ENCODE measurements at places on chromosomes 1 and 21.

DNA sequence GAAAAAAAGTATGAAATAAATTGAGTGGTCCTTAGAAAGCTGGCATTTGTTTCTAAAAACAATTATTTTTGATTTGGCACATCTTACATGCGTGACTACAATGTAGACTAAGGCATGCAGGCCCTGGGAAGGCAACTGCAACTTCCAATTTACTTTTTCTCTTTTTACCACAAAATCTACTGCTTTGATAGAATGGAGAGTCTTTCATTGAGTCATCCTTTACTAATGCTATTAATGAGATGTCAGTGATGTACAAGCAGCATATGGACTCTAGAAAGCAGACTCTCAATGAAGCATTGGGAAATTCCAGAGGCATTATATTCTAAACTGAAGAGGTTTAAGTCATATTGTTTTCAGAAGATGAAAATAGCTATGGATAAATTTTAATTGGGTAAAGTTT, 29.6 kb upstream of the PRRX1 start:
- DNase-seq: no peak

DNA sequence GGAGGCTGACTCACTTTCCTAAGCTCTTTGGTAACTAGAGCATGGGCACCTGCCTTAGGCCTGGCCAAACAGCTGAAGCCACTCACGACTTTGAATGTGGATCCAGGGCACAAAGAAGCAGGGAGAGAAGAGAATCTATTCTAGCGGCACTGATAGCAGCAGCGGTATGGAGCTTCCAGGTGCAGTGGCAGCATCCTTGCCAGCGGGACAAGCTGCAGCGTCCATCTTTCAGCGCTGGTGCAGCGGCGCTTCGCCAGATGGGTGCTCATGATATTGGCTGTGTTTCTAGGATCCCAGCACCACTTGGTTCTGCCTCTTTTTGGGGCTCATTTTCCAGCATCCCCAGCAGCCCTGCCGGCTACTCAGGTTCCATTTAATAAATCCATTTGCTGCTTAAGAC, 184.2 kb downstream of the SLC44A5 start:
- DNase-seq: no peak

DNA sequence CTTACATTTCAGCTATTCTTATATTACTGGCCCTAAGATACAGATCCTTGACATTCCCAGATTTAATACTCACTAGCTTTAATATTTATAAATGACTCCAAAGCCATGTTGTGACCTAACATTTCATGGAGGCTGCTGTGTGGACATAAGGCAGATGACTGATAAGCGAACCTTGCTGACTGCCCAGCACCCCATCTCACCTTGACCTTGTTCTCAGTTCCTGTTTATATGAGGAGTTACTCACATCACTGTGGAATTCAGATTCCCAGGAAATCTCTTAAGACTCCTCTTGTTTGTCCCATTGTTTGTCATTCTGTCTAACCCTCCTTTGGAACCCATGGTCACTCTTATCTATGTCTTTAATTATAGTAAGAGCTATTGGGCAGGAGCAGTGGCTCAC, 21.9 kb downstream of the RAB3B start:
- DNase-seq: no peak

DNA sequence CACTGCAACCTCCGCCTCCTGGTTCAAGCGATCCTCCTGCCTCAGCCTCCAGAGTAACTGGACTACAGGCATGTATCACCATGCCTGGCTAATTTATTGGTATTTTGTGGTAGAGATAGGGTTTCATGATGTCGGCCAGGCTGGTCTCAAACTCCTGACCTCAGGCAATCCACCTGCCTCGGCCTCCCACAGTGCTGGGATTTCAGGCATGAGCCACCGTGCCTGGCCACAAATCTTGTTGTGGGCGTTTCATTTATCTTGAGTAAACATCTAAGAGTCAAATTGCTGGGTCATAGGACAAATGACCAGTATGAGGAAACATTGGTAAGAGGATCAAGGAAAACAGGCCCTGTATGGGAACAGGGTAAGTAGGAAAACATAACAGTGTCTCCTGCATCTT, 17.9 kb downstream of the TMEM200B start:
- no peak for DNase-seq

GRCh38 chr1:28010969-28011368, 51.2 kb downstream of the XKR8 start:
- no peak for DNase-seq

DNA sequence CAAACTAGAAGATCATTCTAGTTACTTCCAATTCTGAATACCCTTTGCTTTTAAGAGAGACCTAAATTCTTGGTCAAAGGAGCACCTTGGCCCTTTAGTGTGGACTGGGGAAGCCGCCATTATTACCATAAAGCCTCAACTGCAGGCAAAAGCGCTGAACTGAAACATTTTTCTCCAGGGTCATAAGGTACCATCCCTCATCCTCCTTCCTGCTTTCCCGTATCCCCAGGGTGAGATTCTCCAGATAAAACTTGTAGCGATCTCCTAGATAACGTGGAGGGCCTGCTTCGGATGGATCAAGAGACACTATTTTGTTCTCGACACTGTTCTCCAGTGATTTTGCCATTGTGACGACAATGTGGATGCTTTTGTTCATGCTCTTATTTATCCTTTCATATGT, 9.8 kb downstream of the SLAMF1 start:
- no peak for DNase-seq

GRCh38 chr1:11784993-11785769, 20.6 kb downstream of the MTHFR start:
- peak; percentile 59 for DNase-seq

GRCh38 chr1:34549199-34549598, 205.6 kb upstream of the GJB5 start:
- peak; percentile 13 for DNase-seq

DNA sequence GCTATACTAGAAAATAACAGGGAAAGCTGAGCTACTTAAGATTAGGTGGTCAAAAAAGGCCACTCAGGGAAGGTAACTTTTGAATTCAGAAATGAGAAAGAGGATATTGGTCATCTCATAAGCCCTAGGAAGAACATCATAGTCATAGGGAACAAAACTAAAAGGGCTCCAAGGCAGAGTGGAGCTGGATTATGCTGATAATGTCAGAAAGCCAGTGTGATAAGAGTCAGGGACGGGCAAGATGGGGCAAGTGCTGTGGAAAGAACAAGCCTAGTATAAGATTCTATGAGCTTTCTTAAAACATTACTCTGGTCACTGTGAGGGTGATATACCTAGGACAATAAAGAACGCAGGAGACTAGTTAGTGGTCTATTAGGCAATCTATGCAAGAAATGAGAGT, 106.6 kb downstream of the DUSP10 start:
- DNase-seq: no peak

DNA sequence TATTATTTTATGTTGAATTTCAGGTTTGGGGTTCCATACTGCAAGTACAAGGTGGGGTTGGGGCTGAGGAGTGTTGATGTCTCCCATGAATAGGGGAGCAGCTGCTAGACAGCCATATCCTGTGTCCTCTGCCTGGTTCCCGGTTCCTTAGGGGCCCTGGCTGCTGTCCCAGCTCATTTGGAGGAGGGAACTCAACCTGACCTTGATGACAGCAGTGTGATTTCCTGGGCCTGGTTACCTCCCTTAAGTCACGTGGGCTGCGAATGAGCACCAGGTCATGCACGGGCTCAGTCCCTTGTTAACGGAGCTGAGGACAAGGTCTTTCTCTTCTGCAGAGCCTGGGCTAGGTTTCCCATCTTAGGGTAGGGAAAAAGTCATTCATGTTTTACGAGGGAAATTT, 85.1 kb downstream of the MTR start:
- no peak for DNase-seq

GRCh38 chr1:62926681-62927252, 142.8 kb downstream of the ATG4C start:
- DNase-seq: no peak

DNA sequence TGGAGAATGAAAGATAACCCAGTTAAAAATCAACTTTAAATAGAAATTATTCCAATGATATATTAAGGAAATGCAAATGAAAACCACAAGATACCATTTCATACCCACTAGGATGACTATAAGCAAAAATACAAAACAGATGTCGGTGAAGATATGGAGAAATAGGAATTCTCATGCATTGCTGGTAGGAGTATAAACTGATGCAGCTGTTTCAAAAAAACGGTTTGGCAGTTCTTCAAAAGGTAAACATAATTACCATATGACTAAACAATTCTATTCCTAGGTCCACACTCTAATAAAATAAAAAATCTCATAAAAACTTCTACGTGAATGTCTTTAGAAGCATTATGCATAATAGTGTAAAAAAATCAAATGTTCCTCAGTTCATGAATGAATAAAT, 763.3 kb upstream of the BRINP3 start:
- no peak for DNase-seq

GRCh38 chr1:38101037-38101785, 54.6 kb upstream of the POU3F1 start:
- no peak for DNase-seq

- DNase-seq: no peak
Observed at GRCh38 chr1:31505911-31506497, 70.3 kb upstream of the TINAGL1 start.

DNA sequence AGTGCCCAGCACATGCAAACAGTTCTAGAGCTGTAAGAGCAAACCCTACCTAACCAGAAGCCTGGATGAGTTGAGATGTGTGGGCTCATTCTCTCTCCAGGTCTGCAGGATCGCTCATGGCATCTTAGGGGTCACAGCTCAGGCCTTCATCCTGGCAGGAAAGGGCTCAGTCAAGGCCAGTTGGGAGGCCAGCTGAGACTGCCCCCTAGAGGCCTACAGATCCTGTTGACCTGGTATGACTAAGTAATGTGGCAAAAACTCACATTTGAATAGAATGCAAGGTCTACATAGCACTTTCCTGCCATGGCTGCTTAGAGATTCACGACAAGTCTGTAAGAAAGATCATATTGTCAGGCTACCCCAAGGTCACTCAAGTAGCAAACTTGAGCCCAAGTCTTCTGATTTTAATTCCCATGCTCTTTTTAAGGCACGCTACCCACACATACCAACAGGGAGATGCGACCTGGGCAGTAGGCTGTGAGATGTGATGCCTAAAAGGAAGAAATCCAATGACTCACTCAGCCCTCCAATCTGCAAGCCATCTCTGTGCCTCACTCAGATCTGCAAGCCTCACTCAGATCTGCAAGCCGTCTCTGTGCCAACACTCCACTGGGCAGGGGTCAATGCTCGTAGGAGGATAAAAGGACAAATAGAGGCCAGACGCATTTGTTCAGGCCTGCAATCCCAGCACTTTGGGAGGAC, 5.1 kb upstream of the CAPN8 start:
- DNase-seq: peak; percentile 33

DNA sequence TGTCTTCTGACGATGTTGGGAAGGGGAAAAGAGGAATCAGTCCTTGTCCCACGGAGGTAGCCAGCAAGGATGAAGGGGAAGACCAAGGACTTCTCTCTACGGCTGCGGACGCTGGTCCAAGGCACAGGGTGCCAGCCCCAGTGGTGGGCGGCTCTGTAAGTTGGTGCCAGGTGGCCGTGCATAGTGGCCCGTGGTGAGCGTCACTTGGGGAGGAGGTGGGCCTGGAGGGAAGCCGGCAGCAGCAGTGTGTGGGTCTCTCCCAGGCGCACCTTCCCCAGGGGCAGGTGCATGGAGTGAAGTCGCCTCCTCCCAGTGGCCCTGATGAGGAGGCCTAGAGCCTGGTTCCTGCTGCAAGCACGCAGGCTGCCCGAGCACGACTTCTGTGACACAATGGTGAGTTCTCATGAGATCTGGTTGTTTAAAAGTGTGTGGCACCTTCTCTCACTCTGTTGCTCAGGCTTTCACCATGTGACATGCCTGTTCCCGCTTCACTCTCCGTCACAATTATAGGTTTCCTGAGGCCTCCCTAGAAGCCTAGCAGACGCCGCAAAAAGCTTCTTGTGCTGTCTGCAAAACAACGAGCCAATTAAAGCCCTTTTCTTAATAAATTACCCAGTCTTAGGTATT, 43.6 kb upstream of the TIAM1 start:
- peak; percentile 54 for DNase-seq

DNA sequence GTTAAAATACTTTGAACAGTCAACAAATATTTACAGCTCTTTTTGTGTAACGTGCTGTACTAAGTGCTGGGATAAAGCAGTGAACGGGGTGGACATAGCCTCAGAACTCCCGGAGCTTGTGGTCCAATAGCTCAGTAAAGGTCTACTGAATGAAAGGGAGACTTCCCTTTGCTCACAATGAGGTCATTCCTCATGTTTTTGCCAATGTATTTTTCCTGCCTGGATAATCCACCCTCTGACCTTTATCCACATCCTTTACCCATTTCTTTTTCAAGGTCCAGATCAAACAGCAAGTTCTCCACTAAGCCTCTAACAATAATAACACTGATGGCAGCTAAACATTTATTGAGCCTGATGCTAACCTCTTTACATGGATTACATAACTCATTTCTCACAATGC, 55.9 kb downstream of the LEPR start:
- DNase-seq: no peak

DNA sequence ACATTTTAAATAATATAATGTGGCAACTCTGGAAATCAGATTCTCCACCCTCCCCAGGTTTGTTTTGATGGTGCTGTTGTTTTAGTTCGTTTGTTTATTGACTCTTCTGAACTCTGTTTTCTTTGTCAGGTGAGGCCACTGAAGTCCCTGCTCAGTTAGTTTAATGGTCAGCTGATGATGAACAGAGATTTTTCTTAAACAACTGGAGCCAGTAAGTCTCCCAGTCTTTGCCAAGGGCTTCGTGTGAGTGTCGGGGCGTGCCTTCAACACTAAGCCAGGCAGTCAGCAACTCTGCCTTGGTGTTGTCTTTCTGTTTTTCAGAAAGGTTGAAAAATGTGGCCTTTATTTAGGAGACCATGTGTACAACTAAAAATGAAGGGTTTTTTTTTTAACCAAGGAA, 58.9 kb downstream of the TEX35 start:
- DNase-seq: no peak

- no peak for DNase-seq
Observed at GRCh38 chr1:248155927-248156326, 11.0 kb downstream of the OR2M5 start.

DNA sequence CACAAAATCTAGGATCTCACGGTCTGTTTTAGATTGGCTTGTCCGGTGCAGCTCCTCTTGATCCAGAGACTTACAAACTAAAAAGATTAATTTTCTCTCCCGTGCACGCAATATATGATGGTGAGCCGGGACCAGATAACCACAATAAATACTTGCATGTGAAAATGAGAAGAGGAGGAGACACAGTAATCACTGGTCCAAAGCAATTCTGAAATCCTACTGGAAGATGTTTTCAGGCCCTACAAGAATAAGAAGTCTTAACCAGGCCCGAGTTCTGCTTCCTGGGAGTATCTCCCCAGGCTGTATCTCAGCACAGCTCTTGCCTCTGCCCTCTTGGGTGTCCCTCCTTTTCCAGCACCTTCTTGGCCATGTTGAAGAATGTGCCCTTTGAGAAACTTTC, 1.0 kb upstream of the WDR4 start:
- DNase-seq: no peak

Measured in cerebellar cortex (tissue), 1 donor.